ENCODE measurements at places on chromosomes 2 and 18.

DNA sequence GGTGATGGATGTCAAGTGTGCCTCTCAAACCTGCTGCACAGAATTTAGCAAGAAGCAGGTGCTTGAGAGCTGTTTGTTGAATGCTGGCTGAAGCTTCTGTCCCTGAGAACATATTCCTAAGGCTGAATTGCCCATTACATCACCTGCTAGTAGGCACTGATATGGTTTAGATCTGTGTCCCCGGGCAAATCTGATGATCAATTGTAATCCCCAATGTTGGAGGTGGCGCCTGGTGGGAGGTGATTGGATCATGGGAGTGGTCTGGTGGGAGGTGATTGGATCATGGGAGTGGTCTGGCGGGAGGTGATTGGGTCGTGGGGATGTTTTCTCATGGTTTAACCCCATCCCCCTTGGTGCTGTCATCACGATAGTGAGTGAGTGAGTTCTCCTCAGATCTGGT lies 128.0 kb downstream of the HRH4 start:
- no peak for DNase-seq

- DNase-seq: no peak
Measured at GRCh38 chr2:228871012-228871411, 400.1 kb downstream of the PID1 start.

GRCh38 chr2:104286841-104287240 lies 567.1 kb upstream of the POU3F3 start:
- DNase-seq: no peak

DNA sequence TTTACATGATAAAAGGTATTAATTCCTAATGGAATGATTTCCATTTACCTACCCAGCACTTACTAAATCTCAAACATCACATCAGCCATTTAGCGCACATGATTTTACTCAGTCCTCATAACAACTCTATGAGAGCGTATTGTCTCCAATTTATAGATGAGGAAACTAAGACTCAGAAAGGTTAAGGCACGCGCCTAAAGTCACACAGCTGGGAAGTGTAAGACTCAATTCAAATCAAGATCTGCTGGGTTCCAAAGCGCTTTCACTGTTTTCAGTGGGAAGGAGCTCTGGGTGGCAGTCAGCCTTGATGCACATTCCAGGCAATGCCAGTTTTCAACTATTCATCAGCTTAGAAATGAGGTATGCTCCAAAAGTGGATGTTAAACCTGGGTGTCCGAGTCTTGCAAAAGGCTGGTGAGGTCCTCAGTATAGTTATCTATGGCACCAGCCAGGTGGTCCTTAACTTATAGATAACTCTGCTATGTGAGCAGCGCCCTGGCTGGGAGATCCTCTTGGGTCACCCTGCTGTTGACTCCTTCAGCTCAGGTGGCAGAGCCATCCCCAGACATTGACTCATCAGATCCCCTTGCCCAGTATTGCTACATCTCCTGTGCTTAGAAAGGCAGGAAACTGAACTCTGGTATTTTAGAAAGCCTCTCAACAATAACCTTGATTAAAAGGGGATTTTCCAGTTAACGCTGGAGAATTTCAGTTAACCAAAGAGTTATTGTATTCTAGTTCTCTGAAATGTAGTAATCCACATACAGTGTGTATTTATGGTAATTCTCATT lies 47.1 kb downstream of the SLC4A1AP start:
- DNase-seq: no peak

GRCh38 chr2:236175548-236176150 lies 7.5 kb upstream of the GBX2 start:
- no peak for DNase-seq

- no peak for DNase-seq
Measured at GRCh38 chr2:195563857-195564512, 93.0 kb upstream of the SLC39A10 start.

DNA sequence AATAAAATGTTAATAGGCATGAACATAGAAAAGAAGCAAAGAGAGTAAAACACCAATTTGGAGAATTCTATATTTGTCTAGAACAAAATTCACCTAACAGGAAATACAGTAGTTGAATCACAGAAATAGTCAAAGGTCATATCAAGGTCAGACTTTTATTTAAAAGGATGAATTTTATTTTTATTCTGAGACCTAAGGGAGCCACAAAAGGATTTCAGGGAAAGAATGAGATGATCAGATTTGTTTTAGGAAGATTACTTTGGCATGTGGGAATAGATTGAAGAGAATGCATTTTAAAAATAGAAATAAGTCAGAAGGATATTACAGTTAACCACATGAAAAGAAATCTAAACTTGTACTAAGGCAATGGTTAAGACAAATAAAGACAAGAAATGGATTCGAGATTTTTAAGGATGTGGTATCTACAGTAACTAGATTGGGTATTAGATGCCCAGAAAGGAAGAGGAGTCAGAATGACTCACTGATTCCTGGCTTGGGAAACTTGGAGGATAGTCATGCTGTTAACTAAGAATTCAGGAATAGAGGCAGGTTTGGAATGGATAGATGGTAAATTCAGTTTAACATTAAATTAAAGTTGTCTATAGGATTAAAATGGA lies 56.0 kb downstream of the METTL4 start:
- DNase-seq: no peak

DNA sequence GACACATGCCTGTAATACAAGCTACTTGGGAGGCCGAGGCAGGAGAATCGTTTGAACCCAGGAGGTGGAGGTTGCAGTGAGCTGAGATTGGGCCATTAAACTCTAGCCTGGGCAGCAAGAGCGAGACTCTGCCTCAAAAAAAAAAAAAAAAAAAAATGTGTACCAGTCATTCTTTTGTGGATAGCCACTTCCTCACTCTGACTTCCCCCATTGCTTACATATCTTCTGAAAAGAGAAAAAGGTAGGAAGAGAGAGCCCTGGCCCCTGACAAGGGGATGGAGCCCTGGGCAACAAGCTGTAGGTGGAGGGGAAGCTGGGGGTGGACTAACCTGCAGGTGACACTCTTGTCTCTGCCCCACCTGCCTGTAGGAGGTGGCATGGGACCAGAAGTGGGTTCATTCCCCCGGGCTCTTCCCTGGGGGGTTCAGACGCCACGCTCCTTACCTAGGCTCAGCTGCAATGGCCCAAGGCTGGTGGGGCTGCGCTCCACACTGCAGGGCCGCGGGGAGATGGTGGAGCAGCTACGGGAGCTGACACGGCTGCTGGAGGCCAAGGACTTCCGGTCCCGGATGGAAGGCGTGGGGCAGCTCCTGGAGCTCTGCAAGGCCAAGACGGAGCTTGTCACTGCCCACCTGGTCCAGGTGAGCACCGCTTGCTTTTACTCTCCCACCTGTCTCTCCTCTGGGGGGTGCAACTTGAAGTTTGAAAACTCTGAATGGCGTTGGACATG lies 39.1 kb downstream of the PCARE start:
- no peak for DNase-seq

GRCh38 chr2:37224063-37224462 lies 7.3 kb downstream of the CEBPZ start:
- no peak for DNase-seq

- DNase-seq: no peak
Measured at GRCh38 chr18:58789876-58790240, 74.8 kb upstream of the ZNF532 start.

DNA sequence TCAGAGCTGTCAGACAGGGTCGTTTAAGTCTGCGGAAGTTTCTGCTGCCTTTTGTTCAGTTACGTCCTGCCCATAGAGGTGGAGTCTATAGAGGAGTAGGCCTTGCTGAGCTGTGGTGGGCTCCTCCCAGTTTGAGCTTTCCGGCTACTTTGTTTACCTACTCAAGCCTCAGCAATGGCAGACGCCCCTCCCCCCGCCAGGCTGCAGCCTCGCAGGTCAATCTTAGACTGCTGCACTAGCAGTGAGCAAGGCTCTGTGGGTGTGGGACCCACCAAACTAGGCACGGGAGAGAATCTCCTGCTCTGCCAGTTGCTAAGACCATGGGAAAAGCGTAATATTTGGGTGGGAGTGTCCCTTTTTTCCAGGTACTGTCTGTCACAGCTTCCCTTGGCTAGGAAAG lies 86.5 kb downstream of the EFEMP1 start:
- no peak for DNase-seq

DNA sequence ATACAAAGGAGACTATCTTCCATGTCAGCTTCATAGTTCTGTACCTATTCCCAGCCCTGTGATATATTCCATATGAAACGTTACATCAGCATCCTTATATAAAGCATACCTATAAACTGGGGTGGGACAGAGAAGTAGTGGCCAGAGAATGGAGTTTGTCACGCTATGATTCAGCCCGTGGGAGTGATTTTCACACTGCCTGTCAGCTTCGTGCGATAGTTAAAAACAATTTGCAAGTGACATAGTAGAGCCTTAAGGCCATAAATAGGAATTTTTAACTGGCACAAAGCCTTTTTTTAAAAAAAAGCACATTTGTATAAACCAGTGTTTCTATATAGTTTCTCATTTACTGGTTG lies 30.2 kb downstream of the PKP4 start:
- DNase-seq: no peak

DNA sequence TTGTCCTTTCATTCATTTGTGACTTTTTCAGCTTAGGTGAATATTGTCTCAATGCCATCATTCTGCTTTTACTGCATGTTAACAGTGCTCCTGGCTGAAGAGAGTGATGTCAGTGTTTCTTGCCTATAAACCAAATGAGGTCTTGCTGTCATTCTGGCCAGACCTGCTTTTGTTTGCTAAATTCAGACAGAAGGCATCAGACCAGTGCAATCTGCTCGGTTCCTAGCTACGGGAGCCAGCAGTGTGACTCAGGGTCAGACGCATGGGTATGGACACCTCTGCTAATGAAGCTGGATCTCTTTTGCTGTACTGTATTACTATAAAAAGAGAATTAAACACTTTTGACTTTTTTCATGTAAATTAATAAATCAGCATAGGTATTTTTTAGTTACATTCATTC lies 178.9 kb downstream of the TMEM182 start:
- DNase-seq: no peak

- no peak for DNase-seq
Measured at GRCh38 chr2:45418532-45418931, 192.5 kb downstream of the SRBD1 start.

GRCh38 chr2:118672571-118673158 lies 174.8 kb downstream of the EN1 start:
- no peak for DNase-seq

DNA sequence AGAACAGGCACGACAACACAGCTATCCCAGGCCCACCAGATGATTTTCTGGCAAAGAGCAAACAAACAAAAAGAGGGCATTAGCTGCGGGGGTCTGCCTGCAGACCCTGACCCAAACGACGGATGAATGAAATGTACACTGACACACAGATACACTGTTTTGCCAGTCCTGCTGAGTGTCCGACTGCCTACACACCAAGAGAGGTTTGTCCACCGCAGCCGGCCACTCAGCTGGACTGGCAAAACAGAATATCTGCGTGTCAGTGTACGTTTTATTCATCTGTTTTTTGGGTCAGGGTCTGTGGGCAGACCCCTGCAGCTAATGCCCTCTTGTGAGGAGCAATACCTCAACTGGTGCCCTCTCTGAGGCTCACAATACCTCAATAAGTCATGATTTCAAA lies 10.7 kb upstream of the SH3RF3 start:
- DNase-seq: no peak

- DNase-seq: no peak
Measured at GRCh38 chr2:136917411-136917881, 152.1 kb downstream of the THSD7B start.

- DNase-seq: no peak
Measured at GRCh38 chr2:65922794-65923193, 490.4 kb upstream of the SPRED2 start.

- DNase-seq: no peak
Measured at GRCh38 chr2:125185691-125186270, 1160.7 kb downstream of the CNTNAP5 start.

- DNase-seq: no peak
Measured at GRCh38 chr2:65112633-65113032, 17.3 kb downstream of the RAB1A start.

- no peak for DNase-seq
Measured at GRCh38 chr2:152456262-152456661, 121.3 kb downstream of the FMNL2 start.

DNA sequence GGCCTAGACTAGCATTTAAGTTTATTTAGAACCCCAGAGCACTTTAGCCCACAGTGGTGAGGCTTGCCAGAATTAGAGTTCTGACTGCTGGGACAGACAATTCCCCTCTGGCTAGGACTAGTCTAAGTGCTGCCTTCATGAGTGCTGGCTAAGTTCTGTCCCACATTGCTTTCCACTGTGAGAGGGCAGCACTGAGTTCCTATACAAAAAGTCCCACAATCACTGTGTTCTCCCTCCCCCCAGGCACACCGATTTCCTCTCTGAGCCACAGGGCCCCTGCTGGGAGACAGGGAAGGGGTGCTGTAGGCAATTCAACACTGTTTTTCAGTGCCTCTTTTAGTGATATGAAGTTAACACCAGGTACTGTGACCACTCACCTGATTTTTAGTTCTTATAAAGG lies 310.9 kb downstream of the DLGAP1 start:
- no peak for DNase-seq

GRCh38 chr2:71831193-71831577 lies 316.5 kb downstream of the CYP26B1 start:
- DNase-seq: no peak

DNA sequence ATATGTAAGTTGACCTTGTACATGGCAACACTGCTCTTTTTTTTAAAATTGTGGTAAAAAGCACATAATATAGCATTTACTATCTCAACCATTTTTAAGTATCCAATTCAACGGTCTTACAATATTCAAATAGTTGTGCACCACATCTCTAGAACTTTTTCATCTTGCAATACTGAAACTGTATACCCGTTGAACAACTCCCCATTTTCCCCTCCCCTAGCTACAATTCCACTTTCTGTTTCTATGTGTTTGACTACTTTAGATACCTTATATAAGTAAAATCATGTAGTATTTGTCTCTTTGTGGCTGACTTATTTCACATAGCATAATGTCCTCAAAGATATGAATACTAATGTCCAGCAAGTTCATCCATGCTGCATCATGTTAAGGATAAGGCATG lies 452.1 kb downstream of the TXNL1 start:
- no peak for DNase-seq

DNA sequence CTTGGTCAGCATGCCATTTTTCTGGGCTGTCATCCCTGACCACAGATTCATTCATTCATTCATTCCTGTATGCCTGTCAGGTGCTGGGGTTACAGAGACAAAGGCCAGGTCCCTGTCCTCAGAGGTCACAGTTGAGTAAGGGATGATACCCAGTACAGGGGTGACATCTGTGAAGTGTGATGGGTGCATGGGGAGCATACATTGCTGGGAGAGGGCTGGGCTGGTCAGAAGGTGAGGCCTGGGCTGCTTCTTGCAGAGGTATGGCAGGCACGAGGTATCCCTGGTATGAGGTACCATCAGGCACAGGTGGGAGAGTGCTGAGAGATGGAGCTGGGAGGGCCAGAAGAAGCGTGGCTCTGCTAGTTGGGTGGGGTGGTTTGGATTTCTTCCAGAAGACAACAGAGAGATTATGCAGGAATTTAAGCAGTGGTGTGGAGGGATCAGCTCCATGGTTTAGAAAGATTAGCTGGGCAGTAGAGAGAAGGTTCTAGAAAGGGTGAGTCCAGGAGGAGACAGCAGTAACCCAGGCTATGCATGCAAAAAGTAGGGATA lies 181.9 kb upstream of the HAAO start:
- no peak for DNase-seq

Measured in NCI-H526 (cell line).